Temporal lobe (tissue), 4 donors: ENCODE measurements at places on chromosomes 16 and 17. TPM values are rescaled to one million over a fixed set of nuclear protein-coding genes. Genes with fewer than 3 reads are reported as not detected.

The SULT1A1 gene
- 6.4 TPM for total RNA-seq

The METTL26 gene
- 23.1 TPM for total RNA-seq

The GPR179 gene
- total RNA-seq: 0.74 TPM

The CMTM1 gene
- total RNA-seq: 3.2 TPM

The RMI2 gene
- 3.7 TPM for total RNA-seq

The MRPL58 gene
- total RNA-seq: 8.6 TPM
